ENCODE measurements at places on chromosomes 6 and 20. TPM values are rescaled to one million over a fixed set of nuclear protein-coding genes. Genes with fewer than 3 reads are reported as not detected.

The SLC18B1 gene
- total RNA-seq: 28.8 TPM

GRCh38 chr6:108157981-108158525 lies 7.8 kb upstream of the NR2E1 start:
- DNase-seq: no peak

The TBP gene
- total RNA-seq: 15.5 TPM

The NNAT gene
- total RNA-seq: not detected

GRCh38 chr6:88302769-88303225 lies 136.7 kb upstream of the CNR1 start:
- DNase-seq: no peak

DNA sequence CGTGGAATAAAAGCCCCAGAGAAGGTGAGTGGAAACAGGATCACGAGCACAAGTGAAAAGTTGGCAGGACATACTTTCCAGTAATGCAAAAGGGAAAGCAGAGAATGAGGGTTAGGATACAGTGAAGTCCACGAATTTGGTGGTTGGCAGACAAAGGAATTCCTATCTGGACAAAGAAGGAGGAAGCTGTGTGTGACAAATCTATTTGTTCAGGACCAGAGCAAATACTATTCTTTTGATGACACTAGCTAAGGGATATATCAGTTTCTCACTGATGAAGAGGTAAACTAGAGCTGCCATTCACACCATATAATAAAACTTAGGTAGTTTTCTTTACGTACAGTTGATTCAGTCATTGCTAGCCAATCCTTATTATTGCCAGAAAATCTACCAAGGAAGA lies 156.8 kb upstream of the GRIK2 start:
- no peak for DNase-seq

GRCh38 chr6:107533415-107534059 lies 43.6 kb downstream of the SOBP start:
- DNase-seq: no peak

The ARFGEF2 gene
- total RNA-seq: 48.0 TPM

The CD40 gene
- total RNA-seq: 3.2 TPM

- DNase-seq: no peak
These were observed 40.7 kb downstream of the RGS17 start for GRCh38 chr6:153090241-153090930.

DNA sequence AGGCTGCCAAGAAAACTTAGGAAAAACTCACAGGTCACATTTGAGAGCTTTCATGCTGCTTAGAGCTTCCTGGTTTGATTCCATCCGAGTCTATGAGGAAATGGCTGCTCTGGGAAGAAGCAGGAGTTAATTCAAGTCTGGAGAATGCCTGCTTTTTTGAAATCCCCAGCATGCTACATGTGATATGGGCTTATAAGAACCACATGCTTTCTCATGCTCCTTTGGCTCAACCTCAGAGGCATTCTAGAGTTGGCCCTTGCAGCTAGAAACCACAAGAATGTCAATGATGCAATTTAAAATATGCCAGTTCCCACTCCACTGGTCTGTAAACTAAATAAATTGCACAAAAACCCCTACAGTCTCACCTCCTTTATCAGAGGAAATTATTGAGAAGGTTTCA lies 142.9 kb upstream of the OLIG3 start:
- peak; percentile 58 for DNase-seq
